Sciatic nerve (tissue), 2 donors: ENCODE measurements at places on chromosomes 5 and 9. TPM values are rescaled to one million over a fixed set of nuclear protein-coding genes. Genes with fewer than 3 reads are reported as not detected.

Gene SUSD3
- total RNA-seq: 6.6 TPM

Gene OLFML2A
- total RNA-seq: 110 TPM

DNA sequence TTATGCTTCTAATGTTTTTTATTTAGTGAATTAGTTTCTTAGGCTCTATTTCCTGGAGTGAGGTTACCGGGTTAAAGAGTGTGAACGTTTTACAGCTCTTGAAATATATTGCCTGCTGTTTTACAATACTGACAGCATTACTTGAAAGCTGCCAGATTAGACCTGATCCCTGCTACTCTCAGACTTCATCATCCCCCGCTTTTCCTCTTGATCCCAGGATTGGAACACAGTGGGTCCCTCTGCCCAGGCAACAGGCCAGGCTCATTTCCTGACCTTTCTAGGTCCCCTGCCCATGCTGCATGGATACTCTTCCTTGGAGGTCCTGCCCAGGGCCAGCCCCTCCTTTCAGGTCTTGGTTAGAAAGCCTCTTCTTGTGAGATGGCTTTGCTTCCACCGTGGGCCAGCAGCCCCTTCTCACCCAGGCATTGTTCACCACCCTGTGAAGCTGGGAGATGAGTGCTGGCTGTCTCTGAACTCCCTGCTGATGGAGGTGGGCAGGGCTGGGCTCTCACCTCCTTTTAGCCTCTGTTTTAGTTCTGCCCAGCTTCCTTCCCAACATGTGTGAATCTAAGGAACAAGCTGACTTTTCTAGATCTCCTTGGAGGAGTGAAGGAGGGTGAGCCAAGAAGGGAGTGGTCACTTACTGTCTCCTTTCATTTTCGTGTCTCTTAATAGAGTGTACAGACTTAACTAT lies 15.5 kb upstream of the FAM120AOS start:
- DNase-seq: no peak

- no peak for DNase-seq
Measured at GRCh38 chr5:56003179-56003578, 8.4 kb upstream of the IL6ST start.
